ENCODE measurements at places on chromosomes 1 and 21.
A peak's percentile ranks its signal among the peaks of the same experiment; 100 is the strongest.

DNA sequence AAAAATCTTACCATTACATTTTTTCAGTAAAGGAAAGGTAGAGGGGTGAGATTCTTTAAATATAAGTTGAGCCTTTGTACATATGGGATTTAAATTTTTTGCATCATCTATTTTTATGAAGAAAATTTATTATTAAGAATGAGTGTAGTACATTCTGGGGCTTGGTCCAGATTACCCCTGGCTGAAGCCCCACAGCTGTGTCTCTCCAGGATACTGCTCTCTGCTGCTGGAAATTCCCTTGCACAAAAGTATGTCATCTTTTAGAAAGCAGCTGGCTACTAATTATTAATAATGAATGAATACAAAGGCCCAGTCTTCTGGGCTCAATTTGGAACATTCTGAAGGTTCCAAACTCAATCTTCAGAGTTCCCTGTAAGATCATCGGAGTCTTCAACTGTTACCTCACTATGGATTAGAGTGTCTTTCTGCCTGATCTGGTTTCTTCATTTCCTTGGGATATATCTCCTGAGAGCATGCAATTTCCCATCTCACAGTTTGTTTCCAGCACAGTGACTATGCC is 428.6 kb upstream of the BRINP3 start:
- no peak for DNase-seq

DNA sequence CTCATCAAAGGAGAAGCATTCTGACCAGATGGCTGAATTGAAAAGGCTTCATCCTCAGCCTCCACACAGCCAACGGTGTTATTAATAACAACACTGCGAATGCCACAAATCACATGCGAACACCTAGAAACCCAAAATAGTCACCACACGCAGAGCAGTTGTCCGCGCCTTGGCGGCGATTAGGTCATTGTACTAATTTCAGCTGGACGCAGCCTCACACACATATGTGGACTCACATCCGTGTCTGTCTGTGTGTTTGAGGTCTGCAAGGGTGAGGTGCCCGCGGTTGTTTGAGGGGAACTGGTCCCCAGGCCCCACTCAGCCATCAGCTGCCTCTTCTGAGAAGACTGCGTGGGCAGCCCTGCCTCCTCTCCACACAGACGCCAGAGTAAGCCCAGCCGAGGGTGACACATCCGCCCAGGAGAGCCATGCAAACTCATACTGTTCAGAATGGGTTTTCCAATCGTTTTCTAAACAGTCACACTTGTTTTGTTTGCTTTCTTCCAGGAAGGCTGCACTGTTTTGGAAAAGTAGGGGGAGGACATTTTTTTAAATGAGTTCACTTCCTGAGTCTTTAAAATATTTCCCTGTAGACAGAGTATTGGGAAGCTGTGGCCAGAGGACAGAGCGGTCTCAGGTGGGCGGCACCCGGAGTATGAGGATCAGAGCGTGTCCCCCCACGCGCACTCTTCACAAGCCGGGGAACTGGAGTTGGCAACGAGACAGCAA is 53.4 kb downstream of the TOMM20 start:
- DNase-seq, result peak; percentile 96

- DNase-seq, result no peak
These were observed 17.0 kb upstream of the KNCN start for GRCh38 chr1:46568461-46568891.

DNA sequence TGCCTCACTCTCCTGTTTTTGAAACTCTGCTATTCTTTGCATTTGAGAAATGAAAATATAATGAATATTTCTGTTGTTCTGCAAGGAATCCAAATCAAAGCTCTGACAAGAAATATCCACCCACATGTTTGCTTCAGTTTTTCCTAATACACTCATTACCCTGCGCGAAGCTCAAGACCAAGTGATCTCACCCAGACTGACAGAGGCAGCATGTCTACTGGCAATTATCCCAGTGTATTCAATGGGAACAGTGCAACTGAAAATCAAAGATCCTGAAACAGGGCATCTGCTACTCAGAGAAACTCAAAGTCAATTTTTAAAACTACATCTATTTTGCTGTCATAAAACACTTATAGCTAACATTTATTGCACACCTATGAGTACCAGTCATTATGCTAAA is 321.0 kb upstream of the LRRC7 start:
- DNase-seq, result no peak

- DNase-seq, result peak; percentile 64
These were observed 37.1 kb upstream of the ARHGEF10L start for GRCh38 chr1:17502326-17502778.

DNA sequence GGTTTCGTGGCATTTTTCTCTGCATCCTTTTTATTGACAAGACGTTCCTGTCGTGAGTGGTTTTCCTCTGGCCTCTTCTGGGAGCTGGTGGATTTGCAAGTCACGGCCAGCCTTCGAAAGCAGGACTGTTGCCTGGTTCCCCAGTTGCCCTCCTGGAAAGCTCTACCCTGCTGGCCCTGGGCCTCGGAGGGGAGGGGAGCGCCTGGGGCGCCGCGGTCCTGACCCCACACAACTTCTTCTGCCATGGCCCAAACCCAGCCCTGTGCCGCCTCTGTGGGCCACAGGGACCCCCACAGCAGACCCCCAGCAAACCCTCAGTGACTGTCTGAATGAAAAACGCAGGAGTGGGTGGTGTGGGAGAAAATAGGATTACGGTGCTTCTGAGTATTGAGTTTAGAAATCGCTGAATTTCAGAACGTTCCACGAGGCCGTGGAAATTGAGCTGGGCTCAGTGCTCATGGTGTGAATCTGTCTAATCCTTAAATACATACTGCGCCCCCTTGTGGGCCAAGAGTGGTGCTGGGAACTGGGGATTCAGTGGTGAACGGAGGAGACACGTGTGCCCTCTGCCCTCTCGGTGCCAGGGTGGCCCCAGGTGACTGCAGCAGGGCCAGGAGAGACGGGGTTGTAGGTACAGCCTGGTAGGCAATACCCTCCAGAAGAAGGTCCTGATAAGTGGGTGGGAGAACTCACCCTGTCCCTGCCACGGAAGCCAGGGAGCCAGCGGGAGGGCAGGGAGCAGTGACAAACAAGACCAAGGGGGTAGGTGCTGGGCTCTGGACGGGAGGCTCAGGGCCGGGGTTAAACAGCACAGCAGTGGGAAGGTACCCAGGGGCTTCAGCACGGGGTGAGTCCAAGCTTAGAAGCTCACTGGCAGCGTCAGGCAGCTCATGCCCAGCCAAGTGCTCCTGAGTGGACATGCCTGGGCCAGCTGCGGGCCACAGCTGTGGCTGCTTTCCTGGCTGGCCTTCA is 101.2 kb upstream of the COL6A1 start:
- DNase-seq, result peak; percentile 45

- peak; percentile 37 for DNase-seq
These were observed at the start of gene VAV3 for GRCh38 chr1:107965110-107965991. VAV3 (minus strand) TSS chr1:107965180; CDS start chr1:107964869, 311 bp downstream.

DNA sequence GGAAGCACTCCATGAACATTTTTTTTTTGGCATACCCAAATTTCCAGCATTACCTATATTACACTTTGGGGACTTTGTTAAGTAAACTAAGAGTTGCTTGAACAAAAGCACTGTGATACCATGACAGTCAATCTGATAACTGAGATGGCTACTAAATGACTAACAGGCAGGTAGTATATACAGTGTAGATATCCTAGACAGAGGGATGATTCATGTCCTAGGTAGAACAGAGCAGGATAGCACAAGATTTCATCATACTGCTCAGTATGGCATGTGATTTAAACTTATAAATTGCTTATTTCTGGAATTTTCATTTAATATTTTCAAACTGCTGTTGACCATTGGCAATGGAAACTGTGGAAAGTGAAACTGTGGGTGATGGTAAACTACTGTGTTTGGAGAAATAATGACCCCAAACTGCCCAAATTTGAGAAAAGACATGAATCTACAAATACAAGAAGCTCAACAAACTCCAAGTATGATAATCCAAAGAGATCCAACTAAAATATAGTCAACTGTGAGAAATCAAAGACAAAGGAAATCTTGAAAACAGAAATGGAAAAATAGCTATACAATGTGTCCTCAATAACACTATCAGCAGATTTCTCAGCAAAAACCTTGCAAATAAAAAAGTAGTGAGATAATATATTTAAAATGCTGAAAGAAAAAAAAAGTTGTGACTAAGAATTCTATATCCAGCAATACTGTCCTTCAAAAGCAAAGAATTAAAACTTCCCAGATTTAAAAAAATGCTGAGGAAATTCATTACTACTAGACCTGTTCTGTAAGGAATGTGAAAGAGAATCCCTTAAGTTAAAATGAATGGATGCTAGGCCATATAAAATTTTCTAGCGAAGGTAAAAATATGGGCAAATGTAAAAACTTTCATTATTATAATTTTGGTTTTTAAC is 410.4 kb downstream of the DUSP10 start:
- no peak for DNase-seq

DNA sequence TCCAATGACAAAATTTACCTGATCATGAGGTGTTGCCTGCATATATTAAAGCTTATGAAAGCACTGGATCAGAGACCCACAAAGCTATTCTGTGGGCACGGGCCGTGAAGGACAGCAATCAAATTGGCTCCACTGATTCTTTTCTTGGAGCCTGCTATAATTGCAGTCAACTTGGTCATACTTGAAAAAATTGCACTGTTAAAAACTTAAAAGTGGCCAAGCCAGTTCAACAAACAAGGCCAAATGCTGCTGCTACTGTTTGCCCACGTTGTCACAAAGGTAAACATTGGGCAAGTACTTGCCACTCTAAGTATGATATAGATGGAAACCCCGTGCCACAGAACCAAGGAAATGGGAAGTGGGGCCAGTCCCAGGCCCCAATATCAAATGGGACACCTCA is 37.8 kb downstream of the CYP4A11 start:
- DNase-seq, result no peak

DNA sequence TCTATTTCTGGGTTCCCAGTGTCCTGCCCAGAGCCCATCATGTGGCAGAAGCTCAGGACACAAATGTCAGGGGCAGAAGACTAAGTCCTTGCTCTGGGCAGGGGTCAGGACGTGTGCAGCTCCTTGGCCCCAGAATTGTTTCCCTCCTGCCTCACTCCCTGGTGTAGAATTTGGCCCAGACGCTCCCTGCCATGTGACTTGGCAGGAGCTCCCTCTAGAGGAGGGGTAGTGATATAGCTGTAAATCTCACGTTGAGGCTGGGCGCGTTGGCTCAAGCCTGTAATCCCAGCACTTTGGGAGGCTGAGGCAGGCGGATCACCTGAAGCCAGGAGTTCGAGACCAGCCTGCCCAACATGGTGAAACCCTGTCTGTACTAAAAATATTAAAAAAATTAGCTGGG is 91.2 kb downstream of the UBIAD1 start:
- no peak for DNase-seq

DNA sequence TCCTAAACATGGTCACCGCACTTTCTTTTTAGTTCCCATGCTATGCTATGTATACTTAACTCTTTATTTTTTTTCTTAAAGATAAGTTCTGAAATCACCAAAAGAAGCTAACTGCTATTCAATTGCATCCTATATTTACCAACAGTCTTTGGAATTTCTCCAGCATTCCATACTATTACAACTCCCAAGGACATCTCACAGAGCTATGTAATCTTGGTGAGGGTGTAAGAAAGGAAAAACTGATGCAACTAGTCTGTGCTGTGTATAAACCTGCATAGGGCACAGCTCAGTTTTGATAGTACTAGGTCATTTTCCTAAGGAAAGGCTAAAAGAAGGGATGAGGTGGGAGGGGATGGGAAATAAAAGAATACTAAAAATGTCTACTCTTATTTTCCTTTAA is 78.0 kb downstream of the PTPN14 start:
- DNase-seq, result peak; percentile 54

DNA sequence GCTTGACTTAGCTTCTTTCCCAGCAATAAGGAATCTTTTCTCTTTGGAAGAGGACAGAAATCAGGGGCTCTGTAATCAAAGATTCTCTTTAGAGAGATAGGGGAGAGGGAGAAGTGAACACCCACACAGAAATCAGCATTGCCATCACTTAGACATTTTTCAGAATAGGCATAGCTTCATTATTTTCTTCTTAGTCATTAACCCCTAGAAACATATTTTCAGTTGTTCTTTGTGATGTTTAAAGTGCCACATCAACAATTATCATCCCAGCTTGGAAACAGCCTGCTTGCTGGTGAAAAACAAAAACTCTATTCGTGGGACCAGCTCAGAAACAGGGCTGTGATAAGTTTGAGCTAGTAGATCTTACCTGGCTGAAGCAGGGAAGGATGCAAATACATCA is 88.3 kb upstream of the SLC44A3 start:
- DNase-seq, result peak; percentile 43

DNA sequence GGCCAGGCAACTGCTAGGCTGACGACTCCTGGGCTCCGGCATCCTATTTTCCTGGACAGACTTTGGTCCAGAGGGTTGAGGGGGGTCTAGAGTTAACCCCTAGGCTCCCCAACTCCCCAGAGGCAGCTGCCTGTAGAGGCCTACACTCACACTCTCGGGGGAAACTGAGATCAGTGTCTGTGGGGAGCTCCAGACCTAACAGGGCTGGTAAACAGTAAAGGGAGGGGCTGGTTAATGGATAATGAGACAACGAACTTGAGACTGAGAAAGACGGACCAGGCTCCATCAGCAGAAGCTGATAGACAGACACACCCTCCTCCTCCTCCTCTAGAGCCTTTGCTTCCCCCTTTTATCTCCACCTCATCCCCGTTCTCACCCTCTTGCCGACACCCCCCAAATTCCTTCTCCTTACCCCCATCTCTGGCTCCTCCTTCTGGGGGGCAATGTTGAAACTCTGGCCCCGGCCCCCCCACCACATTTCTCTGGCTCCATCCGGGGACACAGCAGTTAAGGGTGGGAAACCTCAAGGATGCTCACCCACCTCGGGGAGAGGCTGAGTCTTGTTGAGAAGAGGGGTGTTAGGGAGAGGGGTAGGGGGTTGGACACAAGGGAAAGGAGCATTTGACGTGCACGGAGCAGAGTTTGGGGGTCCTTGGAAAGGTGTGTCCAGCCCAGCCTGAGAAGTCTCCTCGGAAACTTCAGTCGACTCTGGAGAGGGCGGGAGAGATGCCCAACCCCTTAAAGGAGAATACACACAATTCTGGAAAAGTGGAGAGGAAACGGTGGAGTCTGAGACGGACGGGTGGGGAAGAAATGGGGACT is at the start of gene MTMR11:
Gene MTMR11, minus strand, starts transcription at position 710 of the 822 bp plus-strand sequence. Its CDS starts 232 bp downstream, at position 478.
- DNase-seq, result no peak

DNA sequence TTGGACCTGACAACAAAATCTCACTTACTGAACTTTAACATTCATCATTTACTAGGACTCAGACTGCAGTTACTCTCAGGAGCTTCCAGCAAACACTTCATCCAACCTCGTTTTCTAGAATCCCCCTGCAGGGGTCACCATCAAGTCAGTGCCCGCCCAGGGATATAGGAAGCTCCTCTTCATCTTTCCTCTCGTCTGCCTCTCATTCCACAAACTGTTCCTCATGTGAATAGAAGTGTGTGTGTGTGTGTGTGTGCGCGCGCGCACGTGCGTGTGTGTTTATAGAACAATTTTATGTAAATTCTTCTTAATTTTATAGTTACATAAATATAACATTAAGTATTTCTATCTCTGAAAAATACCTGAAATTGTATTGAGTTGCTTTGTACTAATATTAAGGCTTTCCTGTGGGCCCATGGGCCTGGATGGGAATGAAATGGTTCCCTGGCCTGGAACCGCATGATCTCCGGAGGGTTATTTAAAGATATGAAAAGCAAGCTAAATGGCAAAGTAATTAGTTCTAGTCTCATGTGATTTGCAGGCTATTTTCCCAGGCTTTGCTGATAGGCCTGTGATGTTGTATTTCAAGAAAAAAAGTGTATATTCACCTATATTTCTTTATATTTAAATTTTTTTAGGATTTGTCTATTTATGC is 21.7 kb upstream of the ABCD3 start:
- DNase-seq, result no peak

- peak; percentile 9 for DNase-seq
These were observed 52.4 kb upstream of the SSX2IP start for GRCh38 chr1:84742653-84743052.

- DNase-seq, result peak; percentile 36
These were observed 26.9 kb upstream of the SLC44A3 start for GRCh38 chr1:94793296-94793656.

All from astrocyte (in vitro differentiated cells and primary cell).